ENCODE measurements at places on chromosomes 7 and 10.

DNA sequence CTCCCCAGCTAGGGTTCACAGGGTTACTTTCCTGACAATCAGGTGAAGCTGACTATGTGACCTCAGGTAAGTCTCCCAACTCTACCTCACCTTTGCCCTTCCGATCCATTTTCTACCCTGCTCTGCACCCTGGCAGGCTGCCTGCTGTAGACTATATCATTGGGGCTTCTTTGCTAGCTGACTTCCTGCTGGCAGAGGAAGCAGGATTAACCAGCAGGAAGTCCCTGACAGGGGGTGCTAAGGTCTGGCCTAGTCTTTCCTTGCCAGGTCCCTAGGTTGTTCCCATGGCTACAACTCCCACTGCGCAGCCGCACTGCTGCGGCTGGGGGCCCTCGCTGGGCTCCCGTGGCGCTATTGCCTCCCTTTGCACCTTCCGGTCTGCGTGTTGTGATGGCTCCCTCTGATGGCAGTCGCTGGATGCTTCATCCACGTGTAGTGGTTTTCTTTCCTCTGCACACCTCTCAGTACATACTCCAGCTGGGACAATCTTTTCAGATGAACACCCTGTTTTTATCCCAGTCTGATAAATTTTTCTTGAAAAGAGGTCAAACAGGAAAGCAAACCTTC lies 365.9 kb downstream of the REEP3 start:
- peak; percentile 38 for ATAC-seq

DNA sequence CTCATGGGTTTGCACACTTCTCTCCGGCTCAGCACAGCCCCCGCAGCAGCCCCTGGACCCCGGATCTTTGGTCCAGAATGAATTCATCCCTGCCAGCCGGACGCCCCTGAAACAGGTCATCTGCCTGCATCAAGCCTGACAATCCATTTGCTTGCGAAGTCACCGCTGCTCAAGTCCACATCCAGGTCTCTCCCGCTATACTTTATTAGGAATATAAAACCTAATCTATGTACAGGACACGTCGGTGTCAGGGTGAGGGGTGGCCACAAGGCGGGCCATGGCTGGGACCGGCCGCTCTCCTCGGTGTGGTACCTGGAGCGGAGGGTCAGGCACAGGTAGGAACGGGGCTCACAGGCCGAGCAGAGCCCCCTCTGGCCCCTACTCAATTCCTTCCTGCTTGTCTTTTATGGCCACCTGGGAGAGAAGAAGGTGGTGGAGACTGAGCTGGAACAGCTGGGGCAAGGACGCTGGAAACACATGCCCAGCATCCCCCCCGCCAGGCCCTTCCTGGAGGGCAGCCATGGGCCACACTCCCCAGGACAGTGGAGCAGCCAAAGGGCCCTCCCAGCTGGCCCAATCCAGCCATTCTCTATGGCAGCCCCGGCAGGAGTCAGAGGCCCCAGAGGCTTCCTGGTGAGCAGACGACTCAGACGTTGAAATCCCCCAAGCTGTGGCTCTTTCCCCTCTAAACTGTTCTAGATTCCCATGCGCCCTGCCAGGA lies 5.3 kb downstream of the POLR2J start:
- ATAC-seq = peak; percentile 15

DNA sequence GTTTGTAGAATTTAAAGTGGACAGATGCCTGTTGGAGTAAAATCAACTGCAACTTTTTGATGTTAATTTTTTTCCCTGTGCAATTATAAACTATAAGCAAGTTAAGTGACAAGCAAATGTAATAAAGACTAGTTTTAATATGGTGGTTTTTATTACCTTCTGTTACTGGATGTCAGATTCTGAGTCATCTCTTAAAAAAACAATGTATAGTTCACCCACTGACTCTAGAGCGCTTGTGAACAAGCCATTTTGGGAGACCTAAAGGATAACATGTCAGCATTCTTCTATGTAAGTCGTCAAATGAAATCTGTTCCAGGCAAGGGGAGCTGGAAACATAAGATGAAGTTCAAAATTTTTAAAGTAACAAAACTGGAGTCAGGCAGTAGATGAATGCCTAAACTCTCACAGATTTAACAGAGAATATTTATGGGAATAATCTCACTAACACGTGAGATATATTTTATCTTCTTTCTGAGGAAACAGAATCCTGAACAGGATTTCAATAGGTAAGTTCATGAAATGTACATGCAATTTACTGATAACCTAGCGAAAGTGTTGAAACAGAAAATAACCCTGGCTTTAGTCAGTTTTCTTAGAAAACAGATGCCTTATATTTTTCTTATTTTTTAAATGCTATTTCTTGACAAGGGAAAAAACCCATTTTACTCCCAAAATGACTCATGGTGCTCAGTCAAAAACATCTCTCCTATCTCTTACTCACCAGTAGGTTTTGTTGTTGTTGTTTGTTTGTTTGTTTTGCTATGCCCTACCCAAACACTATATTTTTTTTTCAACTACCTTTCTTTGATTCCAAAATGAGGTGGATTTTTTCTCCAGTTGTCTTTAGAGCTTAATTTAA lies 91.7 kb downstream of the SLC39A12 start:
- ATAC-seq = no peak

DNA sequence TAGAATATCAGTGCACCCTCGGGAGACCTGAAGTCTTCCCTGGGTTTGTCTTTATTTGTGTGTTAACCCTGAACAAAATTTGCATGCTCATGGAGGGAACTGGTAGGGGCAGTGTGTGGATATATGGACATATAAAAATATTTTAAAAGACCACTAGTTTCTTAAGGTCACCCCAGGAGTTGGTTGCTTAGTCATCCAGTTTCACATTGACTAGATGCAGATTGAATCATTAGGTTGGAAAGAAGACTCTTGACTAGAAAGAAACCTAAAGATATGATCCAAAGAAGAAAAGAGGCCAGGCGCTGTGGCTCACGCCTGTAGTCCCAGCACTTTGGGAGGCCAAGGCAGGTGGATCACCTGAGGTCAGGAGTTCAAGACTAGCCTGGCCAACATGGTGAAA lies 137.1 kb downstream of the KAT6B start:
- ATAC-seq = no peak

DNA sequence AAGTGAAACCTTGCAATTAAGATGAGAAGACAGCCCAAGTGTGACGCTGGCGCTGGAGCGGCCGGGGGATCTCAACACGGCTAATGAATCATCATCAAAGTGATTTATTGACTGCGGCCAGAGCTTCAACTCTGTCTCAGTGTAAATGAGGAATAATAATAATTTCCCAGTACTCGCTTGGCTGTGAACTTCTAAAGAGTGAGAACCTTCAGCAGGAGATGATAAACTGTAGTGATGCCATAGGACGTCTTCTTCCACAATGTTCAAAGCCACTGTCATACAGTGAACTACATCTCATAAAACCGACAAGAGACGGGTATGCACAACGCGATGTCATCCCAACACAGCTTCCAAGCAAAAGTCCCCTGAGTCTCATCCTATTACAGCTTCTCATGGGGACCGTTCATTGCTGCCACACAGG lies 123.6 kb upstream of the NOBOX start:
- no peak for ATAC-seq

DNA sequence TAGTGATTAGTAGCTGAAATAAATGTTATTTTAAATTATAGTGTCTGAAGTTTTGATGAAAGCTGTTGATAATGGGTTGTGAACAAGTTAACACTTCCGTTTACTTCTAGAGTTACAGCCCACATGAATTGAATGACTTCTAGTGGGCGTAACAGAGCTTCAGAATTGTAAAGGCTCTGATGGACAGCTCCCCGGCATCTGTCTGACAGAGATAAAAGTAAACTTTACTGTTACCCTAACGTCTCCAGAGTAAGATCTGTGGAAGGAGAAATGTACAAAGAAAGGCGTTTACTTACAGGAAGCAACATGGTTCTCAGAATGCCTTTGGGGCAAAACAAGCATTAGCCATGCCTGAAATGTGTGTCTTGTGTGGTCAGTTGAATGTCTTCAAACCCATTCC lies 124.4 kb downstream of the ADARB2 start:
- ATAC-seq = no peak

All from motor neuron (in vitro differentiated cells).